HFFc6 (cell line): ENCODE measurements at places on chromosomes 7 and 10.

DNA sequence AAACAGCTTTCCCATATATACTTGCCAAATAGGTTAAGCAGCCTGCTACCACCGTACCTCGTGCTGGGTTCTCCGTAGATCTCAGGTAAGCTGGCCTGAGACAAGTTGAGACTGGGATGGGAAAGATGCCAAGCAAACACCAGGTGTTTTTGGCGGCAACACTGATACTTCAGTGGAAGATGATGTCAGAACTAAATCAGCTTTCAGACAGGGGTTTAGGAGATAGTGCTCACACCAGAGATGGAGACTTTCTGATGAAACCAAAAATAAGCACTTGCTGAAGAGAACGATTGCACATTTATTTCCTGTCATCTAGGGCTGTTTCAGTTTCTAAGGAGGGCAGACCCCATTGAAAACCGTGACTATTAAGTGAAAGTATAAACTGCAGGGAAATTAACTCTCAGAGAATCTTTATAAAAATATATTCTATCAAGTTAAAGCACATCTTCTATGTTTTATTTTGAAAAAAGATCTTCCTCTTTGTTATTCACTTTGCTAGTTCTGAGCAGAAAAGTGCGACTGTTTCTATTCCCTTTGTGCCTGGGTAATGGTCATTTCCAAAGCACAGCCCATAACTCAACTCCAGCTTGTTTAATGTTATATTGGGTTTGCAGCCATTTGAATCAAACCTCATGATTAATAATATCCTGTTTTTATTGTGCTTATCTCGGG is 149.9 kb downstream of the CPED1 start:
- DNase-seq: no peak

DNA sequence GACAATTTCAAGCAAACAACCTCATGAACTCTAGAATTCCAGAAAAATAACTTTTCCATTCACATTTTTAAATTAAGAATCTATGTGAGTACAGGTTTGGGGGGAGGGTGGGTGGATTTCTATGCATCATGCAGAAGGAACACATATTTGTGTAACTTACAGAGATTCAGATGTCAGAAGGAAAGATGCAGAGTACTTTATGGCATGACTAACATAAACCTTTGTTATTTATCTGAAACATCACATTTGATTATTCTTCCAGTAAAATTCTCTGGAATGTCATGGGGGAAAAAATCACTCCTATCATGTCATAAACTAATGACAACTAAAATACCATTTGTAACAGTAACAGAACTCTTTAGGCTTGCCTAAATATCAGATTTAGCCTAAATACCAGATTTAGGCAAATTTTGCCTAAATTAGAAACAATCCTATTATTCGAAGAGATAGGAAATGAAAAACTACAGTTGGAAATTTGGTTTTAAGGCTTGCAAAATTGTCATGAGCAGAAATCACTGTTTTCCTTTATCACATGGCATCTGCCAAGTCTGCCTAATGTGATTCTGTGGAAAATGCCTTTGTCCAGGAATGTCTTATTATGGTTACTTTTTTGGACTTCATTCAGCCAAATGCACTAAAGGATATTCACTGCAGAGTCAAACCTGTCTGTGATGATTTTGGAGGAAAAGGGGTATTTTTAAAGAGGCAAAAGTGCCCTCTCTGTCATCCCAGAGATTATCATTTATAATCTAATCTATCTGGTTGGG is 527.7 kb upstream of the CELF2 start:
- no peak for DNase-seq

DNA sequence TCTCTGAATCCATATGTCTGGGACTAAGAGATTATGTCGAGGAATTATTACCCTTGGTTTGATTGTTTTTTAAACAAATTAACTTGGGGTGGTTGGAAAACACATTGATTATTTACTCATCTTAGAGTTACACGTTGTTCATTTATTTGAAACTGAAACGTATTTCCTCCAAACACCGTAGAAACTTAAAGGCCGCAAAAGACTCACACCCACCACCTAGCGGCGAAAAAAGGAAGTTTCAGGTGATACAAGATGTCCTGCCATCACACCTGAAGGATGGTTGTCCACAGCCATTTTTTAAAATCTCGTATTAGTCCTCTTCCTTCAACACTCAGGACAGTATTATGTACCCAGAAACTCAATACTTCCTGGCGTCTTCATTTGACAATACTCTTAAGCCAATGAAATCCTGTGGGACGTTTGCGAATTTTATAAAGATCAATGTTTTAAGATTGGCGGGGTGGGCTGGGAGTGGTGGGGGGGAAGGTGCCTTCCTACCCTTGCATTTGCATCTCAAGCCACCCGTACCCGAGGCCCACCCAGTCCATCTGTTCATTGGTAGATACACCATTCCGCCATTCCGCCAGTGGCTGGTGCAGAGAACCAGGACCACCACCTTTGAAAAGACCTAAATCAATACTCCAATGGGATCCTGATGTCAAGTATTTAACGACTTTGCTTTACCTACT is 1.4 kb upstream of the LCOR start:
- peak; percentile 50 for DNase-seq

- no peak for DNase-seq
These were observed 15.1 kb downstream of the ITGA8 start for GRCh38 chr10:15704581-15704968.

DNA sequence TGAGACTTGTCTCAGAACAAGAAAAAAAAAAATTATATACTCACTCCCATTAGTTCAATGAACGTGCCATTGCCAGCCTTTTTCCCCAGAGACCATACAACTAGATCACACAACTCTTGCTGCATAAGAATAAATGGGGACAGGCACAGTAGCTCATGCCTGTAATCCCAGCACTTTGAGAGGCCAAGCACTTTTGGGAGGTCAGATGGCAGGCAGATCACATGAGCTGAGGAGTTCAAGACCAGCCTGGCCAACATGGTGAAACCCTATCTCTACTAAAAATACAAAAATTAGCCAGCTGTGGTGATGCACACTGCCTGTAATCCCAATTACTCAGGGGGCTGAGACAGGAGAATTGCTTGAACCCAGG is 13.6 kb downstream of the PDLIM1 start:
- no peak for DNase-seq

DNA sequence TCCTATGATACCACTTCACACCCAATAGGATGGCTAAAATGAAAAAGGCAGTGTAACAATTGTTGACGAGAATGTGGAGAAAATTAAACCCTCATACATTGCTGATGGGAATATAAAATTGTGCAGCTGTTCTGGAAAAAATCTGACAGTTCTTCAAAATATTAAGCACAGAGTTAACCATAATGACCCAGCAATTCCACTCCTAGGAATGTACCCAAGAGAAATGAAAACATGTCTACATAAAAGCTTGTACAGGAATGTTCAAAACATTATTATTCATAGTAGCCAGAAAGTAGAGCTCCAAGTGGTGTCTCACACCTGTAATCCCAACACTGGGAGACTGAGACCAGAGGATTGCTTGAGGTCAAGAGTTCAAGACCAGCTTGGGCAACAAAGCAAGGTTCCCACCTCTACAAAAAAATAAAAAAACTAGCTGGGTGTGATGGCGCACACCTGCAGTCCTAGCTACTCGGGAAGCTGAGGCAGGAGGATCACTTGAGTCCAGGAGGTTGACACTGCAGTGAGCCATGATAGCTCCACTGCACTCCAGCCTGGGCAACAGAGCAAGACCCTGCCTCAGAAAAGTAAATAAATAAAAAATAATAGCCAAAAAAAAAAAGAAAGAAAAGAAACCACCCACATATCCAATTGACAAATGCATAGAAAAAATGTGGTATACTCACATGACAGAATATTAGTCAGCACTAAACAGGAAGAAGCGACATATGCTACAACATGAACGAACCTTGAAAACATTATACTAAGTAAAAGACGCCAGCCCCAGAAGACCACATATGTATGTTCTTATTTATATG is 5.0 kb downstream of the RHEB start:
- no peak for DNase-seq

GRCh38 chr10:86165666-86166065 is 200.9 kb downstream of the GRID1 start:
- DNase-seq: no peak

DNA sequence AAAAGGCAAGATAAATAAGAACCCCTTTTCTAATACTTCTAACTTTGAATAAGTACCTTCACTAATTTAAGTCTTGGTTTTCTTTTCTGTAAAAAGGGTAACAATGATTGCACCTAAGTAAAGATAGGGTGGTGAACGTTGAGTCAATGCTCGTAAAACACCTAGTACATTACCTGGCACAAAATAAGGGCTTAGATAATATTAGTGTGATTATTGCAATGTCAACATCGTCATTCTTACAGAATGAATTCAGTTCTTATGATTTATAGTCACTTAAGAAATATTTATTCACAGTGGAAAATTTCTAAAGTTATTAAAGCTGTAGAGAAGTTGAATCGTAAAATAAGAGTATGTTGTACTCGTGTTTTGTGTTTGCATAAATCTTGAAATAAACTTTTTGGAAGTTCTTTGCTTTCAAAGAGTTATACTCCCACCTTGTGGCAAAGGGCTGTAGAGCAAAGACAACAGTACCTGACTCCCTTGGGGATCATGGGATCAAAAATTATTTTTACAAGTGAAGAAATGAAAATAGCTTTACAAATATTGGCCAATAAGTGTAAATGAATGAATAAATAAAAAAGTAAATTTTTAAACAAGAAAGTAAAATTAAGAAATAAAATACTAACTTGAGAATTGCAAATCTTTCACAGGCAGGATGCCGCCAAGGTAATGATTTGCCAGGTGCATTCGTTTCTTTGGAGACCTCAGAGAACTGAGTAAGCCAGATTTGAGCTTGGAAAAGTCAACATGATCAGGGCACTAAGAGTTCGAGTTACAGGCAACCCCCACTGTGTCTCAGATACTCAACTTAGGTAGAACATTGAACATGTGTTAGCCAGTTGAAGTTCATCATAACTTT is 285.8 kb upstream of the CACNA2D1 start:
- peak; percentile 59 for DNase-seq

DNA sequence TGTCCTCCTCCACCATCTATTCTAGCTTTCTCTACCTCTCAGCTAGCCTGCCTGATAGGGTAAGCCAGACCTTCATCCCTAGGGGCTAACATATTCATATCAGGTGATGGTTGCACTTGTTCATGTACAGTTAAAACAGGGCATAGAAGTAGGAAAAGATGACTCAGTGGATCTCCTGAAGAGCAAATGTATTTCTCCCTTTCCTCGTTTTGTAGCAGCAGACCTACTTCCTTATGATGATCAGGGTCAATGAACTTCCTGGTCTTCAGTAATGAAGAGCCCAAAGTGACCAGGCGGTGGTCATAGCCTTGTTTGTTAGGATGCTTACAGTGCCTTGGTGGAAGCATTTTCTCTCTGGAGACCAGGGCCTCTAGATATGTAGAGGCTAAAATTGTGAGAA is 6.3 kb downstream of the LIPJ start:
- no peak for DNase-seq

DNA sequence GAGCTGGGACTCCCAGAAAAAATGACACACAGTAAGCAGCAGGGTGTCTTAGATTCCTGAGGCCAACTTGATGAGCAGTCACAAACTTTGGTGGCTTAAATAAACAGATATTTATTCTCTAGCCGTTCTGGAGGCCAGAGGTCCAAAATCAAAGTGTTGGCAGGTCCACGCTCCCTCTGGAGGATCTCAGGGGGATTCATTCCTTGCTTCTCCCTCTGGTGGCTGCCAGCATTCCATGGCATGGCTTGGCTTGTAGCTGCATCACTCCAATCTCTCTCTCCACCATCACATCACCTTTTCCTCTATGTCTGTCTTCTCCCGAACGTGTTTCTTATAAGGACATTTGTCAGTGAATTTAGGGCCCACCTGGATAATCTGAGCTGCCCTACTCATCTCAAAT is 98.4 kb downstream of the OSBPL3 start:
- DNase-seq: no peak

GRCh38 chr10:129410688-129411392 is 56.2 kb upstream of the MGMT start:
- no peak for DNase-seq

GRCh38 chr10:62990126-62990525 is 143.0 kb upstream of the NRBF2 start:
- DNase-seq: no peak

GRCh38 chr10:5910323-5911100 is 20.5 kb downstream of the FBH1 start:
- DNase-seq: no peak

DNA sequence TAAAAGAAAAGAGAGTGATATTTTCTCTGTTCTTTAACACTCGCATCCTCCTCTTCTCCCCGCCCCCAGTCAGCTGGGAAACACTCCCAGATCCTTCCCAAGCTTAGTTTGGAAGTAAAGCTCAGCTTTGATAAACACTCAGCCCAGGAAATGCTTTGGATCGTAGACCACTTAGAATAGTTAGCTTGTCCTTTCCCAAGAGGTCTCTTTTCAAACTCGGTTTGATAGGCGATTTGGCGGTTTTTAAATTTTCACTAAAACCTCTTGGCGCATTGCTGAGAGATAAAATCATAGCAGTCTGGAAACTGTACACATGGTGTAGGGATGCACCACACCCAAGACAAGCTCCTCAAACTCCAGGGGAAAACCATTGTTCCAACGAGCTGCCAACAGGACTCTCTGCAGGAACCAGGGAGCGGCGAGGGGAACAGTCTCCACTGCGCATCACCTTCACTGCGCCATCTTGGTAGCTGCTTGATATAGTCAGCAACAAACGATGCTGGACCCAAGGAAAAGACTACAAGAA is 22.3 kb downstream of the SMURF1 start:
- DNase-seq: no peak

DNA sequence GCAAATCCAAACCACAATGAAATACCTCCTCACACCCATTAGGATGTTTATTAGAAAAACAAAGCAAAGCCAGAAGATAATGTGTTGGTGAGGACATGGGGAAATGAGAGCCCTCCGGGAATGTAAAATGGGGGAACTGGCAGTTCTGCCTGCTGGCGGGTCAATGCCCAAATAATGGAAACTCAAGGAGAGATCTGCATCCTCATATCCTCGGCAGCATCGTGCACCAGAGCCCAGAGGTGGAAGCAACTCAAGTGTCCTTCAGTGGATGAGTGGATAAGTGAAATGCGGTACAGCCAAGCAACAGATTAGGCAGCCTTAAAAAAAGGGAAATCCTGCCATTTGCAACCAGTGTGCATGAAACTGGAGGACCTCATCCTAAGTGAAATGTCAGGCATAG is 325.2 kb downstream of the WDR37 start:
- no peak for DNase-seq

- no peak for DNase-seq
These were observed 69.4 kb downstream of the HECTD2 start for GRCh38 chr10:91479583-91479982.

GRCh38 chr7:94295850-94296249 is 98.8 kb upstream of the COL1A2 start:
- DNase-seq: peak; percentile 89
